ENCODE measurements at places on chromosomes 11 and 22. TPM values are rescaled to one million over a fixed set of nuclear protein-coding genes. Genes with fewer than 3 reads are reported as not detected.

GRCh38 chr11:83241291-83241946 lies 44.7 kb downstream of the CCDC90B start:
- H3K27ac ChIP-seq, result no peak overlapping the region
- DNase-seq, result peak; percentile 52
- no peaks in the 10 kb centered on the region for H3K4me1 ChIP-seq
- H3K36me3 ChIP-seq, result no peaks in the 10 kb centered on the region
- no peaks in the 10 kb centered on the region for H3K27me3 ChIP-seq
- H3K4me3 ChIP-seq, result no peak overlapping the region

DNA sequence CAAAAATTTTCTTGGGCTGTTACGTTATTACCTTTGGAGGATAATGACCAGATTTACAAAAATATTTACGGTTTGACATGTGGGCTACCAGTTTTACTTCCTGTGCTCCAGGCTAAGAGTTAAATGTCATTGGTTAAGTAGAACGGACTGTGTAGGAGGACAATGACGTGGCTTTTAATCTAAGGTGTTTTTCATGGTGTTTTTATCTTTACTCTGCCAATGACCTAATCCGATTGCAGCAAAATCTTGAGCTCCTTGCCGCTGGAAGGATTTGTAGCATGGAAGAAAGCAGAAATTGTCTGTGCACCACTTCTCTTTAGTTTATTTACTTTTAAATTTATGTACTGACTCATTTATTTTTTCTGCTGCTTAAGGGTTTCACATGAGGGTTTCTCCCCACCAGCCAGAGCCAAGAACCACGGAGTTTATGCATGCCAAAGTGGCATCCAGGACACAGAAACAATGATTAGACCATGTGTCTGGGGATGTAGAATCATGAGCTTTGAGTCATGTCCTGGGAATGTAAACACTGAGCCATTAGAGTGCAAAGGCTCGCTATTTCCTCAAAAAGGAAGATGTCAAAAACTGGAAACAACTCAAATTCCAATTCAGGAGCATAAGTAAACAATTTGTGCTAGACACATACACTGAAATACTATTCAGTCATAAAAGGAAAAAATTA lies 1.9 kb upstream of the CARD16 start:
- no peak overlapping the region for H3K27ac ChIP-seq
- peak; percentile 15 for DNase-seq
- H3K36me3 ChIP-seq, result no peaks in the 10 kb centered on the region
- H3K4me3 ChIP-seq, result no peak overlapping the region

- no peak for DNase-seq
- H3K27ac ChIP-seq, result no peak overlapping the region
- no peak overlapping the region for H3K4me3 ChIP-seq
- no peaks in the 10 kb centered on the region for H3K36me3 ChIP-seq
- no peaks in the 10 kb centered on the region for H3K4me1 ChIP-seq
- no peaks in the 10 kb centered on the region for H3K27me3 ChIP-seq
These were observed 27.5 kb upstream of the MTNR1B start for GRCh38 chr11:92941676-92942571.

DNA sequence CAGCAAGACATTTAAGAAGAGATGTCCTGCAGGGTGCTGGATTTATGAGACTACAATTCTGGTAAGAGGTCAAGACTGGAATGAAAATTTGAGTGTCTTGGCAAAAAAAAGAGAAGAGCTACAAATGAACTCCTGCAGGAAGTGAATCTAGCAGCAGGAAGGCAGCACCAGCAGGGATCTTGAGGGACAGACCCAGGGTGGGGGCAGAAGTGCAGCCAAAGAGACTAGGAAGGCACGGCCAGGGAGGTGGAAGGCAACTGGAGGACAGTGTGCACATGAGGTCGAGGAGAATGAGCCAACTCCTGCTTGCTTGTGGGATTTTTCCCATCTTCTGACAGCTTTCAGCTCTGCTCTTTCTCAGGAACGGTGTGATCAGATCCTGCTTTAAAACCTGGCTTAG lies 263.2 kb downstream of the BUD13 start:
- H3K36me3 ChIP-seq, result no peaks in the 10 kb centered on the region
- H3K27me3 ChIP-seq, result peaks cover 2% of the 10 kb centered on the region
- no peak for DNase-seq
- H3K4me1 ChIP-seq, result no peaks in the 10 kb centered on the region
- no peak overlapping the region for H3K4me3 ChIP-seq
- H3K27ac ChIP-seq, result no peak overlapping the region

GRCh38 chr11:134819041-134819440 lies 407.0 kb upstream of the B3GAT1 start:
- H3K4me3 ChIP-seq, result no peak overlapping the region
- H3K27me3 ChIP-seq, result peaks cover 3% of the 10 kb centered on the region
- no peaks in the 10 kb centered on the region for H3K4me1 ChIP-seq
- no peak for DNase-seq
- no peaks in the 10 kb centered on the region for H3K36me3 ChIP-seq

DNA sequence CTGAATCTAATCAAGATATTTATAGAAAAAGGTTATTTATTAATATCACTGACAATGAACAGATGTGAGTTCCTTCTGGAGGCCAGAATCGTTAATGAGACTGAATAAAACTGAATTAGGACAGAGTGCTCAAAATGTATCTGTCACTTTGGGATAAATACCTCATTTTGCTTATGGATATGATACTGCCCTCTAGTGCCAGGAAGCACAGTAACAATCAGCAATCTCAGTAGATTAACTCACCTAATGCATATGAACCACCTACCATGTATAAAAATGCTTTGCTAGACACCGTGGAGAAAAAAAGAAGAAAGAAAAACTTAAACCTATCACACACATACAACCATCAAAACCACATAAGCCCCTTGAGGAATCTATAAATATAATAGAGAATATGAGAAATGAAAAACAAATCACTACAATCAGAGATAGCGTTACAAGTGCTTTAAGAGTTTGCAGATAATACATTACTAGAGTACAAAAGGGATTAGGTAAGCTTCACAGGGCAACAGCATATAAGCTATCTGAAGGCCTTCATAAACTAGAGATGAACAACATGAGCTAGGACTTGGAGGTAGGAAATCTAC lies 117.4 kb downstream of the SGSM3 start:
- H3K4me1 ChIP-seq, result peaks cover 3% of the 10 kb centered on the region
- H3K27me3 ChIP-seq, result no peaks in the 10 kb centered on the region
- H3K27ac ChIP-seq, result no peak overlapping the region
- H3K36me3 ChIP-seq, result no peaks in the 10 kb centered on the region
- H3K4me3 ChIP-seq, result no peak overlapping the region
- no peak for DNase-seq

DNA sequence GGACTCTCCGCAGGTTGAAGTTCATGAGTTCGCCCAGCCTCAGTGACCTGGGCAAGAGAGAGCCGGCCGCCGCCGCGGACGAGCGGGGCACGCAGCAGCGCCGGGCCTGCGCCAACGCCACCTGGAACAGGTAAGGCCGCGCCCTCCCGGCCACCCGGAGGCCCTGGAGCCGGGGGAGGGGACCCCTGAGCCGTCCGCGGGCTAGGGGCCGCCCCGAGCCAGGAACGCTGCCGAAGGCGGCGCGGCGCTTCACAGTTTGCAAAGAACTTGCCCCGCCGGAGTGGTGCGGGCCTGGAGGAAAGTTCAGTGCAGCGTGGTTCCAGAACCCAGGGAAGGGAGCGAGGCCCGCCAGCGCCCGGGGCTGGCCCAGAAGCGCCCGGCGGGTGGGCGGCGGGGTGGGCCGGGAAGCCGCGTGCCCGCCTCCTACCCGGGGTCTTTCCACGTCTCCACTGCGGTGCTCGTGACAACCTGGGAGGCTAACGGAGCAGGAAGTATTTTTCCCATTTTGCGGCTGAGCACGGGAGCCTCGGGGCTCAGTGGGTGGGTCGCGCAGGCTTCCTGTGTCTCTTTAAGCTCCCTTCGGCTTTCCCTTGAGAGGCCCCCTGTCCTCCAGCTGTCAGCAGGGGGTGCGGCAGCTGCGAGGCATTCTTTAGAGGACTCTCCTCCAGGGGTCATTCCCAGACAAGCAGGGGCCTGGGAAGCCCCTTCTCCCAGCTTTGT lies 635 bp downstream of the PRR5 start:
- peak overlapping the region; percentile 3 for H3K27ac ChIP-seq
- peaks cover 12% of the 10 kb centered on the region for H3K4me1 ChIP-seq
- peak; percentile 23 for DNase-seq
- H3K4me3 ChIP-seq, result peak overlapping the region; percentile 63
- no peaks in the 10 kb centered on the region for H3K36me3 ChIP-seq

GRCh38 chr22:32576553-32577253 lies 102.1 kb downstream of the FBXO7 start:
- H3K4me1 ChIP-seq, result no peaks in the 10 kb centered on the region
- H3K27ac ChIP-seq, result no peak overlapping the region
- H3K36me3 ChIP-seq, result no peaks in the 10 kb centered on the region
- H3K27me3 ChIP-seq, result no peaks in the 10 kb centered on the region
- peak; percentile 65 for DNase-seq
- H3K4me3 ChIP-seq, result no peak overlapping the region

- peak overlapping the region; percentile 43 for H3K27ac ChIP-seq
- H3K27me3 ChIP-seq, result no peaks in the 10 kb centered on the region
- peaks cover 26% of the 10 kb centered on the region for H3K36me3 ChIP-seq
- no peak overlapping the region for H3K4me3 ChIP-seq
- peaks cover 3% of the 10 kb centered on the region for H3K4me1 ChIP-seq
These were observed 21.7 kb upstream of the ARFGAP3 start for GRCh38 chr22:42878561-42879305.

DNA sequence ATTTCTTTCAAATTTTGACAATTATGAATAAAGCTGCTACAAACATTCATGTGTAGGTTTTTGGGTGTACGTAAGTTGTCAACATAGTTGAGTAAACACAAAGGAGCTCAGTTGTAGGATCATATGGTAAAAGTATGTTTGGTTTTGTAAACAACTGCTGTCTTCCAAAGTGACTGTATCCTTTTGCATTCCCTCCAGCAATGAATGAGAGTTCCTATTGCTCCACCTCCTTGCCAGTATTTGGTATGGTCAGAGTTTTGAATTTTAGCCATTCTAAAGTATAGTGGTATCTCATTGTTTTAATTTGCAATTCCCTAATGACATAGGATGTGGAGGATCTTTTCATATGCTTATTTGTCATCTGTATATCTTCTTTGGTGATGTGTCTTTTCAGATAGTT lies 28.0 kb upstream of the PHOX2A start:
- no peaks in the 10 kb centered on the region for H3K27me3 ChIP-seq
- no peaks in the 10 kb centered on the region for H3K36me3 ChIP-seq
- no peaks in the 10 kb centered on the region for H3K4me1 ChIP-seq
- H3K4me3 ChIP-seq, result no peak overlapping the region
- DNase-seq, result no peak

- H3K4me1 ChIP-seq, result no peaks in the 10 kb centered on the region
- H3K4me3 ChIP-seq, result no peak overlapping the region
- no peak overlapping the region for H3K27ac ChIP-seq
- no peaks in the 10 kb centered on the region for H3K27me3 ChIP-seq
- no peaks in the 10 kb centered on the region for H3K36me3 ChIP-seq
These were observed 13.9 kb upstream of the MAML2 start for GRCh38 chr11:96356848-96357247.

DNA sequence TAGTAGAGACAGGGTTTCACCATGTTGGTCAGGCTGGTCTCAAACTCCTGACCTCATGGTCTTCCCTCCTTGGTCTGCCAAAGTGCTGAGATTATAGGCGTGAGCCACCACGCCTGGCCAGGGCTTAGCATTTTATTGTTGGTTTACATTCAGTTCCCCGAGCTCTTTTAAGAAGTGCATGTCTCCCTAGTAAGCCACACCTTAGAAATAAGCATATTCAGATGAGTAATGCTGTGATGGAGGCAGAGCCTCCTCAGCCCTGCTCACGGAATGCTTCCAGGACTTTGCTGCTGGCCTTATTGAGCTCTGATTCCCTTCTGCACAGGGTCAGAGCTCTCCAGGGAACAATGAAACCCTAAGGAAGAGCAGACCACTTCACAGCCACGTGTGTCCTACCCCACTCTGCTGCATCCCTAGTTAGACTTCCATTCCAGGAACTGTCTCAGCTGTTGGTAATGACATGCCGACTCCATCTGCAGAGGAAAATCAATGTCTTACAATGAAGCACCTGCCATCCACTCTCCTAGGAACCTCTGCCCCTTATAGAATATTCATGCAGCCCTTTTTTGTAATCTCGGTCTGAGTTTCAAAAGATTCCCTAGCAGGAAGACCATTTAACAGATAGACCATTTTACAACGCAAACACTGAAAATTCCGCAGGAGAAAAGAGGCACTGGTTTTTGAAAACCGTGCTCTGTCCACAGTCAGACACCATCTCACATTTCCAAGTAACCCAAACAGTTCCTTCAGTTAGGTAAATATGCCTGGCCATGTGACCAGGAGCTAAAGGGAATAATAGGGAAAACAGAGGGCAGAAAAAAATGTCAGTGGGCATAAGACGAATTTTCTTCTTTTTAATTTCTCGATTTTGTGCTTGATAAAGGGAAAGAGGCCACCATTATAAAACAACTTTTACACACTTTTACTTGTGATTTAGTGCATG lies 1.7 kb upstream of the JAM3 start:
- H3K27ac ChIP-seq, result no peak overlapping the region
- no peak overlapping the region for H3K4me3 ChIP-seq
- no peaks in the 10 kb centered on the region for H3K4me1 ChIP-seq
- H3K36me3 ChIP-seq, result no peaks in the 10 kb centered on the region

DNA sequence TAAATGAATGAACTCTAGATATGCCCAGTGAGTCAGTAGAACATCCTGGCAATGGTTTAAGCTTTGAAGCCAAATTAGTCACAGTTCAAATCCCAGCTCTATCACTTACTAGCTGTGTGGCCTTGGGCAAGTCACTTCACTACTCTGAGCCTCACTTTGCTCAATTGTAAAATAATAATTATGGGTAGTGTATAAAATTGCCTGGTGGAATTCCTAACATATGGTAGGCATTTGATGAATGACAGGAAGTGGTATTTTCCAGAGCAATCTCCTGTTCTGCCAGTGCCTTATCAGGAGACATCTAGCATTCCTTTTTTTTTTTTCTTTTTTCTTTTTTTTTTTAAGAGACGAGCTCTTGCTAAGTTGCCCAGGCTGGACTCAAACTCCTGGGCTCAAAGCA lies 13.0 kb downstream of the SCN4B start:
- H3K36me3 ChIP-seq, result no peaks in the 10 kb centered on the region
- H3K27ac ChIP-seq, result no peak overlapping the region
- H3K4me3 ChIP-seq, result no peak overlapping the region
- H3K4me1 ChIP-seq, result no peaks in the 10 kb centered on the region
- no peaks in the 10 kb centered on the region for H3K27me3 ChIP-seq

GRCh38 chr11:10390375-10390774 lies 64.7 kb upstream of the AMPD3 start:
- DNase-seq, result peak; percentile 89
- no peaks in the 10 kb centered on the region for H3K36me3 ChIP-seq
- H3K27me3 ChIP-seq, result no peaks in the 10 kb centered on the region
- no peak overlapping the region for H3K4me3 ChIP-seq
- no peak overlapping the region for H3K27ac ChIP-seq
- H3K4me1 ChIP-seq, result peaks cover 12% of the 10 kb centered on the region

The OR6T1 gene
- total RNA-seq, result not detected

The FXYD2 gene
- total RNA-seq, result 1.8 TPM

The NRGN gene
- 1.2 TPM for total RNA-seq

The VSIG2 gene
- 38.6 TPM for total RNA-seq

The MYBPC3 gene
- total RNA-seq, result 0.91 TPM

The MMP8 gene
- total RNA-seq, result not detected
